Stimulated activated CD4-positive, alpha-beta T cell treated with anti-CD3 and anti-CD28 coated beads, Interleukin-4, amount 100 ng/mL, for 1 hour (primary cell): ENCODE measurements at places on chromosomes 6 and 20.

DNA sequence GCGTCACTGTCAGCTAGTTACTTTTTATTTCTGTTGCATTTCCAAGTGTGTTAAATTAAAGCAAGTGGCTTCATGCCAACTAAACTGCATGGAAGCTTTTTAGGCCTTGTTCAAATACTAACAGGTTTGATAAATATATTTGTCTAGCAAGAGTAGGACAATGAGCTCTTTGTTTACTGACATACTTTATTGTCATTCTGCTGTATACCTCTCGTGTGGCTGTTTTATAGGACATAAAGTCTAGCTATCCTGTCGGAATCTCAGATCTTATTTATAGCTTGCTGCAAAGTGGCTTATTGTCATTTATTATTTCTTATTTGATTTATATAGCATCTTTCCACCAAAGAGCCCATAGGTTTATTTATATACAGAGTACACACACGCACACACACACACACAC, 711.1 kb downstream of the KIF16B start:
- no peak for DNase-seq

DNA sequence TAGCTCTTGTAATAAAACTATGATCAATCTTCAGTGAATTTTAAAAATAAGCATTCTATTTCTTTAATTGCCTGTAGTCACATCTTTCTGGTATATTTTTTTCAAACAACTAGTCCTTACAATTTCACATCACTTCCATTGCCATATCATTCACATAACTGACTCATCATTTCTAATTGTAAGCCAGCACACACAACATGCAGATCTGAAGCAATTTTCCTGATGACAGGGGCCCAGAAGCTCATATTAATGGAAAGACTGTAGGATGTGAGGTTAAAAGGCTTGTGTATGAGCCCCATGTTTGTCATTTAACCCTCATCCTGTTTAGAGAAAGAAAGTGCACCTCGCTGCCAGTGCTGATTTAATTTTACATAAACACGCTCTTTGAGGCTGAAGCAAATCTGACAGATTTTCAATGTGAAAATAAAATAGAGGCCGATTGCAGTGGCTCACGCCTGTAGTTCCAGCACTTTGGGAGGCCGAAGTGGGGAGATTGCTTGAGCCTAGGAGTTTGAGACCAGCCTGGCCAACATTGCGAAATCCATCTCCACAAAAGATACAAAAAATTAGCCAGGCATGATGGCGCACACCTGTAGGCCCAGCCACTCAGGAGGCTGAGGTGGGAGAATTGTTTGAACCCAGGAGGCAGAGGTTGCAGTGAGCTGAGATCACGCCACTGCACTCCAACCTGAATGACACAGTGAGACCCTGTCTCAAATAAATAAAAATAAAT, 40.1 kb upstream of the LTV1 start:
- DNase-seq: no peak

DNA sequence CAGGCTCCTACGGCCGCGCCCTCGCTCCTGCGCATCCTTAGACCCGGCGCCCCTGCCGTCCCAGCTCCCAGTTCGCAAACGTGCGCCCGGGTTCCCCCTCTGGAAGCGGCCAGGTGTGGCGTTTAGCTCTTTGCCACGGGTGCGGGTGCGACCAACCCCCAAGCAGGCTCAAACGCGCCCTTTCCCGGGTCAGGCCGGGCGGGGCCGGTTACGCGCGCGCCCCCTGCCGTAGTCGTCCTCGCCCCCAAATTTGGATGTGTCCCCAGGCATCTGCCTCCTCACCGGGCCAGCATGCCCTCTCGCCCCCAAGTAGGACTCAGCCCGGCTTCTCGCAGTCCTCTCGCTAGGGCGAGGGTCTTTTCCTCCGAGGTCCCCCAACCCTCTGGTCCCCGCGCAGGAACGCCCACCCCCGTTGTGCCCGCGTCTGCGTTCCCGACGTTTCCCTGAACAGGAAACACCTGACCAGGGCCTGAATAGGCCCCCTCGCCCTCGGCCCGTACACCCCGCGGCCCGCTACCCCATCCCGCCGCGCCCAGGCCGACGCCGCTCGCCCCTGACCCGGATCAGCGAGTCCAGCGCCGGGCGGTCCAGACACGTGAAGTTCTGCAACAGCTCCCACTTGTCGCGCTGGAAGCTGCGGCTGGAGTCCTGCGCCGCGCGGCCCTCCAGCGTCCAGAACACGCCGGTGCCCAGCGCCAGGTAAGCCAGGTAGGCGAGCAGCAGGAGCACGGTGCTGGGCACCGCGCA, 520 bp downstream of the KCNK17 start:
- no peak for DNase-seq

DNA sequence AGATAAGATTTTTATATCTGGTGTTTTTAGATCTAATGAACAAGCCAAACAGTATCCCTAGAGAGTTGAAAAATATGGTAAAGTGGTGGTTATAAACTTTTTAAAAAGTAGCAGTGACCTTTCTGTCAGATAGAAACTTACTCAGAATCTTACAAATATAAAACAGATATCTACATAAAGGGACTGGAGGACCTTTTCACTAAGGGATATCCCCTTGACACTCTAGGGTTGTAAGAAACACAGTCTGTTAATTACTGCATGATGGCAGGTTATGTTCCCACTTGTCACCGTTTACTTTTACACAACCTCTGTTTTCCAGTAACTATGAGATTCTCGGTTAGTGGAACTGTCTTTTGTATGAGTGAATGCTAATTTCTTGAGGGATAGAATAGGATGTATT, 11.5 kb downstream of the CFAP206 start:
- DNase-seq: no peak

DNA sequence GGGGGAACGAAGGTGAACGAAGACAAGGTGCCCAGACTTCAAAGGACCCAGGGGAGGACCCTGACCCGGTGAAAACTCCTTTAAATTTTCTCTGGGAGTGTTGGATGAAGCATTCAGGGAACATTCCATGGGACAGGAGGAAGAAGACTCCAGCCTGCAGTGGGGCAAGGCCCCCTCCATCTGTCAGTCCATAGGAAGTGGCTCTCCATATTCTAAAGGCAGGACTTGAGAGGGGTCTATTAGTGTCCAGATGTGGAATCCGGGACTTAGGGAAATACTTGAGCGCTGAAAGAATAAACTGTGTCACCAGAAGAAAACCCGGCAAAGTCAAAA, 3.2 kb upstream of the BPIFA2 start:
- DNase-seq: no peak
